CD4-positive, alpha-beta T cell treated with Interleukin-1 beta for 1 hour (primary cell): ENCODE measurements at places on chromosomes 4 and X.

DNA sequence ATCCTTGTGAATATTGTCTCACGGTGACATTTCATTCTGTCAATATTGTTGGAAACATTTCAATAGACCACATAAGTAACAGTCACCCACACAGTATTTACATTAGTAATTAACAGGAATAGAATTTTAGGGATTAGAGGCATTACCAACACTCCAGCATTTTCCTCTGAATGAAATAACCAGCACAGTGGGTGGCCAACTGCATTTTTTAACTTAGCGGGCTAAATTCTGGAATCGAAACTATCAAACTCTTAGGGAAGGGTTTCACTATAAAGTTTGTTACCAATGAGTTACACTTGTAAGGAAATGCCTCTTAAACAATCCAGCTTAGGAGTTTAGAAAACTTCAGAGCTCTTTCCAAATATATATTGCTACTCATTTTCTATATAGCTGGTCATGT is 403.0 kb downstream of the ADGRL3 start:
- DNase-seq, result no peak

GRCh38 chrX:104307341-104307740 is 52.6 kb upstream of the ESX1 start:
- no peak for DNase-seq

- DNase-seq, result peak; percentile 73
These were observed 21.0 kb upstream of the BCORL1 start for GRCh38 chrX:129961180-129962083.

DNA sequence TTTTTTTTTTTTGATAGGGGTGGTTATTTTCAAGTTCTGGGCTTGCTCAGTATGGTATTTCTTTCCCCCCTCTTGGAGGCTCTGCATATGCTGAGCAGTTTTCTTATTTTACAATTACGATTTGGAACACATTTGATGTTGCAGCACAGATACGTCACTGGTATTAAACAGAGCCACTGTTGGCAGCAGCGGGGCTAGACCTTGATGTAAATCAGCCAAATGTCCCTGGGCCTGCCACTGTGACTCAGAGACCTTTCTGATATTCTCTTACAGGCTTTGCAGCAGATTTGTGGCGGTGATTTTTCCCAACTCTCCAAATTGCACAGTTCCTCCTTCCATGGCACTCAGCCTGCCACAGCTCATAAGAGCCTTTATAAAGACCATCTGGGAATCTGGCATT is 81.1 kb downstream of the VMA21 start:
- DNase-seq, result no peak

GRCh38 chrX:143664302-143664701 is 28.4 kb upstream of the SLITRK4 start:
- no peak for DNase-seq

DNA sequence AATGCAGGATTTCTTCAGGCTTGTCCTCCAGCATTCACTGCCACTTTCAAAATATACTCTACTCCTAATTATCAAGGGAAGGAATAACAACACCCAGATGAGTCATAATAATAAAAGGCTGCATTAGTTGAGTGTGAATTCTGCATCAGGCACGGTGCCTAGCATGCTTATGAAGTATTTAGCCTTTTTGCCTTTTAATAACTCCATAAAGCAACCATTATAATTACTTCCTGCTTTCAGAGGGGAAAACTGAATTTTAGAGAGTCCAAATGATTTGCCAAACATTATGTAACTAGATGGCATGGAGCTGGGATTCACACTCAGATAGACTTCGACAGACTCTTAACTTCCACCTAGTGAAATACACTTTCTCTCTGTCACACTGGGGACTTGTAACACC is 2365.5 kb downstream of the PCDH7 start:
- DNase-seq, result no peak

- no peak for DNase-seq
These were observed 55.5 kb downstream of the PJA1 start for GRCh38 chrX:69109706-69110105.

GRCh38 chr4:101782546-101782945 is 8.0 kb upstream of the BANK1 start:
- DNase-seq, result no peak

- DNase-seq, result no peak
These were observed 2.8 kb downstream of the ACSL1 start for GRCh38 chr4:184823014-184823413.

DNA sequence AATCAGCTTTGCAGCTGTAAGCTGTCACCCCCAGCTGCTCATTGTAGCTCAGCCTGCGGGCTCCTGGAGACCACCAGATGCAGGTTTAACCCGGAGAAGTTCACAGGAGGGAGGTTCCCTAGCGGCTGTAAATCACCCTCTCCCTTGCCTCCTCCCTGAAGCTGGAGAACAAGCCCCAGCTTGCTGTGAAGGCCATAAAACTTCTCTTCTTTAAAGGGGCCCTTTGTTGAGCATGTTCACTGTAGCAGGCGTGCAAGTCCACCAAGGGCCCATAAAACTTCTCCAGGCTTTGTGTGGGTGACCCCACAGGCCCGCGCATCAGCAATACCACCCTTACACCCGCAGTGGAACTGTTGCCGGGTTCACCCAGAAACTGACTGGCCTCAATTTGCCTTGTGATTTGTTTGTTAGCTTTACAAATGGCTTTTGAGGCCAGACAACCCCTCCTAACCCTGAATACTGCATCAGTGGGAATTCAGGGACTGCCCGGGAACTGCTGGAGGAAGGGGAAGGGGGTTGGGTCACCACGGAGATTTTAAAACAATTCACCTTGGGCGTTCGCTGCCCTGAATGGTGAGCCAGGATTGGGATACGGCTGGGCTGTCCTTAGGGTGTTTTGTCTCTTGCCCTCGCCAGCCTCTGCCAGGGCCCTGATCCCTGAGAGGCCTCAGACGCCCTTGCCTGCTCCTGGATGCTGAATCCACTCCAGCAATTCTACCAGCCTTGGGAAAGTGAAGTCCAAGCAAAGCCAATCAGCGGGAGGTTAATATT is 49.5 kb upstream of the ATP6AP2 start:
- no peak for DNase-seq

GRCh38 chr4:80365928-80366327 is 30.4 kb downstream of the CFAP299 start:
- peak; percentile 67 for DNase-seq

DNA sequence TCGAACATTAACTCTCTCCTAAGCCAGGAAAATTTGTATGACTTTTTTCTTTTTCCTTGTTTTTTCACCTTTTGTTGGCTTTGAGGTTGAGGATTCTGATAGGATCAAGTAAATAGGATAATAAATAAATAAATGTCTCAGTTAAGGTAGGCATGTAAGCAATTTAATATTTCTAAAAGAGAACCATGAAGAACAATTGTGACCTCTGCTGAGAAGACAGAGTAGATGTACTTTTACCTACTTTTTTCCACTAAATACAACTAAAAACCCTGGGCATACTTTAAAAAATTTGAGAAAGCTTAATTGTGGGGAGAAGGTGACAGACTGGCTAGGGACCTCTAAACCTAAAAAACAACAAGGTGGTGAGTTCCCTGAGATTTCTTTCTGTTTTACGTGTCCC is 31.6 kb upstream of the CLNK start:
- no peak for DNase-seq

- no peak for DNase-seq
These were observed 474.3 kb downstream of the FAT4 start for GRCh38 chr4:125789023-125789422.

- no peak for DNase-seq
These were observed 39.5 kb downstream of the WDR1 start for GRCh38 chr4:10077076-10077475.

DNA sequence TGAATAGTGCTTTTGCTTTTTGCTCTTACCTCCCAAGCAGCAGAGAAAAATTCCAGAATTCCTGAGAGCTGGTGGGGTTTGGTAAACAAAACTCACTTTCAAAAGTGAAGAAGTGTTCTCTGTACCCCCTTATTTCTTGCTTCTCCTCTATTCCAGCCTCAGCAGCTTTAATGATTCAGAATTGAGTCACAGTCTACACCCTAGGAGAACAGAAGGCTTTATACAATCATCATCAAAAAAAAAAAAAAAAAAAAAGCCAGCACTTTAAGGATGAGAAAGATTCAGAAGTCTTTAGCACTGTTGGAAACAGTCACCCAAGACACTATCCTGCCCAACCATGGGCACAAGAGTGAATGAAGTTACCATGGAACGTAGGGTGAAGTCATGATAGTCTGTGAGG is 1583.1 kb upstream of the PCDH10 start:
- DNase-seq, result no peak

DNA sequence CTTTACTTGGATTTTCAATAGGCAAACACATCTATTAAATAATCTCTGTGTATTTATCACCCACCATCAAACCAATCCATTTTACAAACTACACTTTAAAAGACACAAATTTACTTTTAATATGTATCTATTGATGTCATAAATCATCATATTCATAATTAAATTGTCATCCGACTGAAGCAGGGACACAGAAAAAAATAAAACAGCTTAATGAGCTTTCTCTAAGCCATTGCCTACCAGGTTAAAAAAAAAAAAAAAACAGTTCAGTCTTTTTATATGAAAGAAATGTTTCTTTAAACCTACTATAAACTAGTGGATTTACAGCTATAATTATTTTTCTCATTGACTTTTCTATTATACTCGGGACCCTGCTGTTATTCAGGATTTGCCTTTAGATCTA is 57.3 kb downstream of the PABPC4L start:
- no peak for DNase-seq

DNA sequence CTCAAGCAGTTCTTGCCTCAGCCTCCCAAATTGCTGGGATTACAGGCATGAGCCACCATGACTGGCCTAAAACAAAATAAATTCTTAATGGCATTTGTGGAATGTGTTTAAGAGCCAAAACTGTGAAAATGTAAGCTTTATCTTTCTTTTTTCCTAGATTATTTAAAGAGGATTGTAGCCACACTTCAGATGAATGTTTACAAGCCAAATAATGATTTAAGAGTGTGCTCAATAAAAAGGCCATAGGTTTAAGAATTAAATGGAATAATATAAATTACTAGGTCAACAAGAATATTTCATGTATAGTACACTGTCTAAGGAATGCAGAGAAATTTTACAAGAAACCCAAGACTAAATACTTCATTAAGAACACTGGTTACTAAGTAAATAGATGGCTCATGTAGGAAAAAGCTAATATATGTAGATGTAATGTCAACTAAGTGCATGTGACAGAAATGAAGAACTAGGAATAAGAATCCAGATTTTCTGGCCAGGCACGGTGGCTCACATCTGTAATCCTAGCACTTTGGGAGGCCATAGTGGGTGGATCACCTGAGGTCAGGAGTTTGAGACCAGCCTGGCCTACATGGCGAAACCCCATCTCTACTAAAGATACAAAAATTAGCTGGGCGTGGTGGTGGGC is 21.3 kb upstream of the UGDH start:
- no peak for DNase-seq

DNA sequence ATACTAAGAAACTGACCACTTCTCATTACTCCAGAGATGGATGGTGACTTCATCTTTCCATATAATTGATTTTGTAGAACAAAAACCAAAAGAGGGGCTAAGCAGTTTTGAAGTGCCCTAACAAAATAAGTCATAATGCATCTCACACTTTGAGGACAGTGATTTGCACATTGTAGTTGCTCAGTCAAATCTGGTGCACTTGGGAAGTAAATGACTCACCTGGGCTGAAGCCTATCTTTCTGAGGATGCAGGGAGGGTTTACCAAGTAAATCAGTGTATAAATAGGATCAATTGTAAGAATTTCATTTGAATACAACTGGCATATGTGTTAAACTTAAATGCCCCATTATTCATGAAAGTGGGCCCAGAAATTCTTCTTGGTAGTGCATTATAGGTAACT is 134.2 kb downstream of the DCLK2 start:
- no peak for DNase-seq

DNA sequence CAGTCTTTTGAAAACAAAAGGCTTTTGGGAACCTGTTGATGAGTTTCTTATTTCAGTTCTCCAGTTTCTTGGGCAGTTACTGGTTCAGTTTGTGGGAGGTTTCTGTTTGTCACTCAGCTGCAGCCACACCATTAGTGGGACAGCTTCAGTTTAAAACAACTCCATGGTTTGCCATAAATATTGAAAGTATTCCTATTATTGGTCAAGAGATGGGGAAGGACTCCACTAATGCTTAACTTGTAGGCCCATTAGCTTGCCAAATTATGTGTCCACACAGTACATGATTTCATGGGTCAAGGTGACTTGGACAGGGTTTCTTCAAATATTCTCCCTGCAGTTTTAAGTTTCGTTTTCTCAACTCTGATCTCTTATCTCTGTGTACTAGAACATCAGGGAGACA is 15.5 kb upstream of the ASIC5 start:
- no peak for DNase-seq

DNA sequence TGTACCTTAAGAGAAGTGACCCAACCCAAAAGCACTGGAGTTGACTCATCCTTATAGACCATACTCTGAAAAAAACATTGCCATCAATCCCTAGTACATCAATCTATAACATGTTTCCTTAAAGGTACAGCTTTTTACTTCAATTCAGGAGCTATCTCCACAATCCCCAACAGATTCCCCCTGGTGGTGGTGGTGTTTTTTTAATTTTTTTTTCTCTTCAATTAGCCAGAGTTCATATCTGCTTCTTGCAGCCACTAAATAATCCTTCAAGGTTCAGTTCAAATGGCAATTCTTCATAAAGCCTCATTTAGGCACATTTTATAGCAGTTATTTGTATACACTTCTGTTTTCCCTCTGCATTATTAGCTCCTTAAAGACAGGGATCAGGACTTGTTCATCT is 60.7 kb upstream of the KDR start:
- DNase-seq, result no peak

GRCh38 chr4:73617256-73617655 is 3.0 kb downstream of the RASSF6 start:
- DNase-seq, result no peak

GRCh38 chrX:116009346-116009745 is 161.2 kb upstream of the AGTR2 start:
- no peak for DNase-seq

GRCh38 chr4:77600521-77601451 is 4.8 kb upstream of the CXCL13 start:
- DNase-seq, result no peak

GRCh38 chr4:84032372-84032771 is 466.7 kb downstream of the NKX6-1 start:
- DNase-seq, result no peak

- DNase-seq, result no peak
These were observed 12.0 kb downstream of the NHSL2 start for GRCh38 chrX:71922686-71923085.

DNA sequence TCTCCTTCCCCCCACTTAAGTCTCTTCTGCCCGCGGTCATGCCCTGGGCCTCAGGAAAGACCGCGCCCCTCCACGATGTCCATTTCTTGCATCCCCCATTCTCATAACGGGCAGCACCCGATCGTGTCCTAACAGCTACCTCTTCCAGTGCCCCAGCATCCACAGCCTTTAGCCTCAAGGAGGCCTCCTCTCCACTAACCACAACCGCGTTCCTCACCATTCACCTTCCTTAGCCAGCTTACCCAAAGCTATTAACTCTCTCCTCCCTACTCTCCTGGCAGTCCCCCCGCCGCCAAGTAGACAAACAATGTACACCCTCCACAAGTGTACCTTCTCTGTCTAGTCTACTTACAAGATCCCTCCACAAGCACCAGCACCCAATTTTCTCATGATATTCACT is 58.6 kb upstream of the PAGE5 start:
- no peak for DNase-seq

GRCh38 chr4:116588783-116589182 is 496.6 kb downstream of the TRAM1L1 start:
- DNase-seq, result no peak
